ENCODE measurements at places on chromosomes 16 and 17. TPM values are rescaled to one million over a fixed set of nuclear protein-coding genes. Genes with fewer than 3 reads are reported as not detected.

GRCh38 chr17:81576621-81577277 lies 24.6 kb upstream of the FAAP100 start:
- no peak for DNase-seq

DNA sequence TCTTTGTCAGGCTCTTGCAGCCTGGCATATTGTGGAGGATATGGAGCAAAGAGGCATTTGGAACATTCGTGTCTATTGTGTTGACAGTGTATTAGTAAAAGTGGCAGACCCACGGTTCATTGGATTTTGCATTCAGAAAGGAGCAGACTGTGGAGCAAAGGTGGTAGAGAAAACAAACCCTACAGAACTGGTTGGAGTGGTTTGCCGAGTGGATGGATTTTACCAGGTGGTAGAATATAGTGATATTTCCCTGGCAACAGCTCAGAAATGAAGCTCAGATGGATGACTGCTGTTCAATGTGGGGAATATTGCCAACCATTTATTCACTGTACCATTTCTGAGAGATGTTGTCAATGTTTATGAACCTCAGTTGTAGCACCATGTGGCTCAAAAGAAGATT lies 44.5 kb downstream of the EFCAB13 start:
- DNase-seq = no peak

DNA sequence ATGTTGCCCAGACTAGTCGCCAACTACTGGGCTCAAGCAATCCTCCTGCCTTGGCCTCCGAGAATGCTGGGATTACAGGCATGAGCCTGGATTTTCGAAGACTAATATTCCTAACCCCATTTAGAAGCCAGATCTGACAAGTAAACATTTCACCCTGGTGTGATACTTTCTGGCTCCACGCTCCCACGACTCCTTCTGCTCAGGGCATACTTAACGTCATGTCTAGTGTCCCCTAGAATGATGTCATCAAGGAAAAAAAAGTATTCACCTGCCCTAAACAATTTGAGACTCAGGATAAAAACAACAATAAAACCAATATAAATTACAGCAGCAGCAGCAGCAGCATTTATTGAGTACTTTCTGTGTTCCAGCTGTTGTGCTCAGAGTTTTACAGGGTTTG lies 13.2 kb downstream of the ITGB3 start:
- DNase-seq = no peak

GRCh38 chr17:71709946-71710345 lies 410.9 kb upstream of the SOX9 start:
- no peak for DNase-seq

Gene NXPH3
- total RNA-seq = 1.1 TPM

DNA sequence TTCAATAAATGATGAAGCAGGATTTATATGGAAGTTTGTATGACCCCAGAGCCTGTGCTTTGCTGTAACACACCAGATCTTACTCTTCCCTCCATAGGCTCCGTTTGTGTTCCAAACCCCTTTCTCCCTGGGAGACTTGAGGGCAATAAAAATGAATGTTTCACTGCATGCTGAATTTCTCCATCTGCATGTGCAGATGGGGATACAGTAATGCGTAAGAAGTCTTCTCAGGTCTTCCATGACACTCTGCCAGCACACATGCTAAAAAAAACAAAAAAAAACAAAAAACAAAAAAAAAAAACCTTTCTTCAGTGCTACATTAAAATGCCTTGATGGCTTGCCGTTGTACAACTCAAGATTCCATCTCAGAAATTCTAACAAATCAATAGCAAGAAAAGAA lies 170.2 kb upstream of the ANKFN1 start:
- no peak for DNase-seq

Gene PRR11
- 6.3 TPM for total RNA-seq

- no peak for DNase-seq
Measured at GRCh38 chr17:44338702-44339101, 6.4 kb upstream of the GRN start.
